ENCODE measurements at places on chromosomes 7 and 10. TPM values are rescaled to one million over a fixed set of nuclear protein-coding genes. Genes with fewer than 3 reads are reported as not detected.

DNA sequence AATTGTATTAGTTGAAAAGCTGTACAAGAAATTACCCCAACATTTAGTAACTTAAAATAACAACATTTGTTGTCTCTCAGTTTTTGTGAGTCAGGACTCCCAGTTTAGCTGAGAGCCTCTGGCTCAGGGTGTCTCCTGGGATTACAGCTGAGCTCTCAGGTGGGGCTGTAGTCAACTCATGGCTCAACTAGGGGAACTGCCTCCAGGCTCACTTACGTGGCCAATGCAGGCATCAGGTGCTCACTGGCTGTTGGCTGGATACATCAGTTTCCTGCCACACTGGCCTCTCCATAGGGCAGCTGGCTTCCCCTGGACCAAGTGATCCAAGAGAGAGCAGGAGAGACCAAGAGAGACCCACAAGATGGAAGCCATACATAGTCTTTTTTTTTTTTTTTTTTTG, 17.5 kb downstream of the CCNY start:
- no peak overlapping the region for H3K4me3 ChIP-seq
- peaks cover 26% of the 10 kb centered on the region for H3K4me1 ChIP-seq
- DNase-seq: peak; percentile 82
- no peaks in the 10 kb centered on the region for H3K27me3 ChIP-seq
- H3K36me3 ChIP-seq: no peaks in the 10 kb centered on the region
- H3K27ac ChIP-seq: peak overlapping the region; percentile 24

DNA sequence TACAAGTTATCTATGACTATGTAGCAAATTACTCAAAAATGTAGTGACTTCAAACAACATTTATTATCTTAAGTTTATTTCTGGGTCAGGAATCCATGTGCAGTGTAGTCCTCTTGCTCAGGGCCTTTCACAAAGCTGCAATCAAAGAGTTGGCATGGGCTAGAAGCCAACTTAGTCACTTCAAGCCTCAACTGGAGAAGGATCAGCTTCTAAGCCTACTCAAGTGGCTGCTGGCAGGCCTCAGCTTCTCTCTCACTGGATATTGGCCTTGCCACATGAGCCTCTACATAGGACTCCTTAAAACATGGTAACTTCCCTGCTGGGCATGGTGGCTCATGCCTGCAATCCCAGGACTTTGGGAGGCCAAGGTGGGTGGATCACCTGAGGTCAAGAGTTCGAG, 5.0 kb upstream of the NFE2L3 start:
- H3K27ac ChIP-seq: no peak overlapping the region
- peaks cover 6% of the 10 kb centered on the region for H3K4me1 ChIP-seq
- DNase-seq: peak; percentile 63
- H3K4me3 ChIP-seq: no peak overlapping the region
- no peaks in the 10 kb centered on the region for H3K36me3 ChIP-seq

DNA sequence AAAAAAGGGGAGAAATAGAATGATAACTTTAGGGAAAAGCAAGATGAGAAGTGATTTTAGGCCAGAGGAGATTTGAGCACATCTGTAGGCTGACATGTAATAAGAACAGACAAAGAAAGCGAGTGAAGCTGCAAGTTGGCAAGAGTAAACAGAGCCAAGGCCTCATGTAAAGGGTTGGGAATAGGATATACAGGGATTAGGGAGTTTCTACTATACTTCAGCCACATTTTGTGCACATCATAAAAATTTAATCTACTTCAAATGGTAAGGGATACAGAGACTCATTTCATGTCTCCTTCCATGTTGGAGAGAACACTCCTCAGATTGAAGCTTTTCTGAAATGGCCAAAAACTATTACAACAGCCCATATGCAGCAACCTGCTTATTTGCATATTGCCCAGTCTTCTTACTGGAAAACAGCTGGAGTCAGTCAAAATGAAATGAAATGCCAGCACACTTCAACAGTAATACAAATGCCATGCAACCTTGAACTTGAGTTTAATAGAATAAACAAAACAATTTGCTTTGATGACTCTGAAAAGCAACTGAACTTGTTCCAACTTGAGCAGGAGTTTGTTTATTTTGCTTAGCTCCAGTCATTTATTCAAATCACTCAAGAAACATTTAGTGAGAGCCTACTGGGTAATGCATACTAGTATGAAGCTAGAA, 49.9 kb downstream of the NRCAM start:
- H3K4me3 ChIP-seq: no peak overlapping the region
- no peak overlapping the region for H3K27ac ChIP-seq
- no peaks in the 10 kb centered on the region for H3K4me1 ChIP-seq
- no peaks in the 10 kb centered on the region for H3K36me3 ChIP-seq
- DNase-seq: no peak

- no peaks in the 10 kb centered on the region for H3K36me3 ChIP-seq
- H3K4me1 ChIP-seq: no peaks in the 10 kb centered on the region
- no peaks in the 10 kb centered on the region for H3K27me3 ChIP-seq
- H3K4me3 ChIP-seq: no peak overlapping the region
These were observed 86.2 kb upstream of the DYNC1I1 start for GRCh38 chr7:95686109-95686508.

GRCh38 chr10:77711683-77712049, 74.1 kb upstream of the KCNMA1 start:
- no peak for DNase-seq
- H3K36me3 ChIP-seq: no peaks in the 10 kb centered on the region
- H3K27me3 ChIP-seq: no peaks in the 10 kb centered on the region
- H3K27ac ChIP-seq: no peak overlapping the region
- H3K4me1 ChIP-seq: peaks cover 5% of the 10 kb centered on the region

- H3K4me3 ChIP-seq: peak overlapping the region; percentile 96
- H3K4me1 ChIP-seq: peaks cover 8% of the 10 kb centered on the region
- peaks cover 6% of the 10 kb centered on the region for H3K36me3 ChIP-seq
- H3K27ac ChIP-seq: peak overlapping the region; percentile 97
These were observed 664 bp downstream of the FMC1 start for GRCh38 chr7:139341776-139342226.

DNA sequence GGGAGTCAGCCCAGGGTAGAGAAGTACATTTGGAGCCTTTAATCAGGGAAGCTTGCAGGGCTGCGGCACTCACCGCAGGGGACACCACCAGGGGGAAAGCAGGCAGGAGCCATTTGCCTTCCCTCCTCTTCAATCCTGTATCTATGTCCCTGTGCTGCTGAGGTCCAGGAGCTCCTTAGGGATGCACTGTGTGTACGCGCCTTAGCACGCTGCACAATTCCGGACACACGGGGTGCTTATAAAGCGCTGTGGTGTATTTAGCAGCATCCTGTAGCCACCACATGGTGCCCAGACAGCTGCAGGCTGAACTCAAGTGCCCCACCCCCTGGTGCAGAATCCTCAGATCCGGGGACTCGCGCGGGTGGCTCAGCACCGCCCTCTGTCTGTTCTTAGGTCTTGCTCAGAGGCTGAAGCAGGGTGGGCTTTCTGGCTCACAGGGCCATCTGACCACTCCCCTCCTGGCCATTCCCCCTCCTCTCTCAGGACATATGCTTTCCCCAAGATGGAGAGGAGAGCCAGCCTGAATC, 421.4 kb downstream of the SDK1 start:
- H3K27ac ChIP-seq: no peak overlapping the region
- no peak overlapping the region for H3K4me3 ChIP-seq
- DNase-seq: no peak
- H3K27me3 ChIP-seq: no peaks in the 10 kb centered on the region
- H3K4me1 ChIP-seq: no peaks in the 10 kb centered on the region
- H3K36me3 ChIP-seq: no peaks in the 10 kb centered on the region

- no peaks in the 10 kb centered on the region for H3K4me1 ChIP-seq
- H3K27ac ChIP-seq: no peak overlapping the region
- H3K36me3 ChIP-seq: no peaks in the 10 kb centered on the region
- no peak for DNase-seq
These were observed 76.2 kb downstream of the SLIT1 start for GRCh38 chr10:97109547-97109946.

- no peaks in the 10 kb centered on the region for H3K36me3 ChIP-seq
- no peaks in the 10 kb centered on the region for H3K4me1 ChIP-seq
- no peaks in the 10 kb centered on the region for H3K27me3 ChIP-seq
- no peak for DNase-seq
- no peak overlapping the region for H3K4me3 ChIP-seq
- no peak overlapping the region for H3K27ac ChIP-seq
These were observed 110.0 kb upstream of the SHH start for GRCh38 chr7:155922067-155922816.

GRCh38 chr7:47302560-47302959, 279.4 kb downstream of the TNS3 start:
- no peak for DNase-seq
- H3K27me3 ChIP-seq: no peaks in the 10 kb centered on the region
- H3K27ac ChIP-seq: no peak overlapping the region
- no peak overlapping the region for H3K4me3 ChIP-seq
- no peaks in the 10 kb centered on the region for H3K4me1 ChIP-seq
- peaks cover 52% of the 10 kb centered on the region for H3K36me3 ChIP-seq

DNA sequence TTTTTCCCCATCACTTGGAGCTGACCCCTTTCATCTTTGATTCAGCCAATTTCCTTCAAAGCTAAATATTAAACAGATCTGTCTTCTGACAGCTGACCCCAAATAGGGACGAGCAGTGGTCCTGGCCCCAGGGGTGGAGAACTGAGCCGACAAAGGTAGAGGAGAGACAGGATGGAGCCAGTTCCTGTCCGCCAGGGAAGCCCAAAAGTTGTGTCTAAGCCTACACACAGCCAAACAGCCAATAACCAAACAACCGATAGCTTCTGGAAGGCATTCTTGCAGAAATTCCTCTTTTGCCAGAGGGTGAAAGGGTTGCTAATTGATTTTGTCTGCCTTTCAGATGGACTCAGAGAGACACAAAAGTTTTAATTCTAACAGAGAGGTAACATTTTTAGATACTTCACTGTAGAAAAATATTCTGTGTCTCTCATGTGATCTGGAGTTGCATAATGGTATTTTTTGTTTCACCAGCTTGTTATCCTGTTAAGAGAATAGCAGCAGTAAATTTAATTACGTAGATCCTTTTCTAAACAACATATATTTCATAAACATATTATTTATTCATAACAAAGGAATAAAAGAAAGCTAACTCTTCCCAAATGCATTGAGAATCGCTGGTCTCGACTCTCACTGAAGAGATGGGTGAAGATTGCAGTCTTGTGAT, 161.7 kb upstream of the LYZL1 start:
- peaks cover 16% of the 10 kb centered on the region for H3K27me3 ChIP-seq
- no peak overlapping the region for H3K4me3 ChIP-seq
- peaks cover 5% of the 10 kb centered on the region for H3K4me1 ChIP-seq
- no peak overlapping the region for H3K27ac ChIP-seq

DNA sequence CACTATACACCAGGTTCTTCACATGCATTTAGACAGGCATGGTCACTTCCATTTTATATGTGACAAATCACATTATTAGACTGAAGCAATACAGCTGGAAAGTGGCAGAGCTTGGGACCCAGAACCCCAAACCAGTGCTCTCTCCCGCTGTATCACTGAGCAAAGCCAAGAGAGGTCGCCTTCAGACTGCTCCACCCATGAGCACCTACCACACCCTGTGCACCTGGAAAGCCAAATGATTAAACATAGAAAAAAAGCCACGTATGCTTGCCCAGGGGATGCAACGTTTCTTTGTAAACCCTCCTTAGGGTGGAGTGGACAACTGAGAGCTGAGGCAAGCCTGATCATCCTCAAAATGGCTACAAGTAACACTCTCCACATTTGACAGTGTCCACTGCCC, 72.5 kb downstream of the CCDC6 start:
- no peak overlapping the region for H3K4me3 ChIP-seq
- peaks cover 4% of the 10 kb centered on the region for H3K36me3 ChIP-seq
- DNase-seq: no peak
- no peaks in the 10 kb centered on the region for H3K27me3 ChIP-seq
- H3K27ac ChIP-seq: no peak overlapping the region
- H3K4me1 ChIP-seq: no peaks in the 10 kb centered on the region

DNA sequence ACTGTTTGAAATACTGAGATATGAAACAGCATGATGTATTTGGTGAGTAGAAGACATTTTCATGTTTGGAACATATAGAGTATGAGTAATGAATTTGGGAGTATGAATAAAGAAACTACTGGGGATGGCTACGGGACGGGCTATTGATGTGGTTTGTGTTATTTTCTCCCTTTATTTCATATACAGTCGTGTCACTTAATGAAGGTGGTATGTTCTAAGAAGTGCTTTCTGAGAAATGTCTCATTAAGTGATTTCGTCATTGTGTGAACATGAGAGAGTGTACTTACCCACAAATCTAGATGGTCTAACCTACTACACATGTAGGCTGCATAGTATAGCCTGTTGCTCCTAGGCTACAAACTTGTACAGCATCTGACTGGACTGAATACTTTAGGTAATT, 106.3 kb downstream of the CCNY start:
- no peaks in the 10 kb centered on the region for H3K36me3 ChIP-seq
- H3K4me3 ChIP-seq: no peak overlapping the region
- no peak for DNase-seq
- H3K27me3 ChIP-seq: no peaks in the 10 kb centered on the region
- peaks cover 13% of the 10 kb centered on the region for H3K4me1 ChIP-seq

- no peak overlapping the region for H3K27ac ChIP-seq
- no peaks in the 10 kb centered on the region for H3K4me1 ChIP-seq
- no peaks in the 10 kb centered on the region for H3K27me3 ChIP-seq
- DNase-seq: peak; percentile 55
- no peak overlapping the region for H3K4me3 ChIP-seq
These were observed 282.9 kb downstream of the GRID1 start for GRCh38 chr10:86083664-86084175.

DNA sequence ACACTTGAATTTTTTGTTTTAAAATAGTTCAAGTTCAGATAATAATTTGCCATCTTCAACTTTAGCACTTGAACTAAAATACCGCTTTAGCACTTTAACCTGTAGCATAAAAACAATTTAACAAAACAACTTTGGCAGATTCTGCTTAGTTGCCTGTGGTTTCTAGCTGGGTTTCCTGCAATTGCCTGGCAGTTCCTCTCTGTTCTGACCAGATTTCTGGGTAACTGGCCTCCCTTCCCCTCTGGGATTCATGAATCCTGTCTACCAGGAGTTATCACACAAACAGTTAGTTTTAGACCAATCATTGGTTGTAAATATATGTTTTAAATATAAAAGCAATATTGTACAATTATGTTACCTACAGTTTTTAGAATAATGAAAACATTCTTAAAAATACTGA, 89.8 kb upstream of the HDAC9 start:
- peak; percentile 10 for DNase-seq
- no peak overlapping the region for H3K4me3 ChIP-seq
- no peak overlapping the region for H3K27ac ChIP-seq
- H3K27me3 ChIP-seq: no peaks in the 10 kb centered on the region
- no peaks in the 10 kb centered on the region for H3K36me3 ChIP-seq
- H3K4me1 ChIP-seq: peaks cover 26% of the 10 kb centered on the region

DNA sequence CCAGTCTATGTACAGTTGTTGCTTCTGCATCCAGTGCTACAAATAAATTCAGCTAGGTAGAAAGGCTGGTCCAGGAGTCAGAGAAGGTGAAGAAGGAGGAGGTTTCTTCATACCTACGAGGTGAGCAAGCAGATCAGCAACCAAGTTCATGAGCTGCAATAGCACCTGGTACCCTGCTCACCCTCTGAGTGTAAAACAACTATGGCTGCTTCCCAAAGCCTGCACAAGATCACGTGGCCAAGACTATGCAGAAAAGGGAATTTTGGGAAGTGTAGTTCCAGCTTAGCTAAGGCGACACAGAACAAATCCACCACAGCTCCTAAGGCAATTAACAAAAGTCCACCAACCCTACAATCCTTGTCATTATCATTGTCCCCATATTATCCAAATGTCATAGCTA, 95.9 kb upstream of the AUTS2 start:
- no peaks in the 10 kb centered on the region for H3K27me3 ChIP-seq
- H3K4me3 ChIP-seq: no peak overlapping the region
- no peak overlapping the region for H3K27ac ChIP-seq
- H3K4me1 ChIP-seq: no peaks in the 10 kb centered on the region
- no peaks in the 10 kb centered on the region for H3K36me3 ChIP-seq

The CREB5 gene
- total RNA-seq: 5.0 TPM

The C10orf120 gene
- total RNA-seq: not detected

The GATA3 gene
- total RNA-seq: not detected

The MYL10 gene
- not detected for total RNA-seq

The FAM25C gene
- not detected for total RNA-seq

The CLIP2 gene
- total RNA-seq: 70.9 TPM

The SPRN gene
- total RNA-seq: under 0.01 TPM

The ASB10 gene
- total RNA-seq: not detected

The OGDHL gene
- under 0.01 TPM for total RNA-seq

The EVX1 gene
- total RNA-seq: not detected

Data from osteoblast (primary cell).